ENCODE measurements at places on chromosomes 3 and 15.

DNA sequence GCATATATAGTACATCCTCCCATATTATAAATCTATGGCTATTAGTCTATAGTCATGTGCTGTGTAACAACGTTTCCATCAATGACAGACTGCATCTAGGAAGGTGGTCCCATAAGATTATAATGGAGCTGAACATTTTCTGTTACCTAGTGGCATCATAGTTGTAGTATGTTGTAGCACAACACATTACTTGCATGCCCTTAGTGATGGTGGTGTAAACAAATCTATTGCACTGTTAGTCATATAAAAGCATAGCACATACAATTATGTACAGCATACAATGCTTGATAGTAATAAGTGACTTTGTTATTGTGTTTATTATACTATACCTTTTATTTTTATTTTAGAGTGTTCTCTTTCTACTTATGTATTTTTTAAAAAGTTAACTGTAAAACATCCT, 37.4 kb upstream of the TNFSF10 start:
- no peak for DNase-seq

- no peak for DNase-seq
Observed at GRCh38 chr3:23682646-23683045, 123.1 kb upstream of the UBE2E1 start.

- DNase-seq: peak; percentile 81
Observed at GRCh38 chr15:74053941-74054529, 28.3 kb downstream of the GOLGA6A start.

DNA sequence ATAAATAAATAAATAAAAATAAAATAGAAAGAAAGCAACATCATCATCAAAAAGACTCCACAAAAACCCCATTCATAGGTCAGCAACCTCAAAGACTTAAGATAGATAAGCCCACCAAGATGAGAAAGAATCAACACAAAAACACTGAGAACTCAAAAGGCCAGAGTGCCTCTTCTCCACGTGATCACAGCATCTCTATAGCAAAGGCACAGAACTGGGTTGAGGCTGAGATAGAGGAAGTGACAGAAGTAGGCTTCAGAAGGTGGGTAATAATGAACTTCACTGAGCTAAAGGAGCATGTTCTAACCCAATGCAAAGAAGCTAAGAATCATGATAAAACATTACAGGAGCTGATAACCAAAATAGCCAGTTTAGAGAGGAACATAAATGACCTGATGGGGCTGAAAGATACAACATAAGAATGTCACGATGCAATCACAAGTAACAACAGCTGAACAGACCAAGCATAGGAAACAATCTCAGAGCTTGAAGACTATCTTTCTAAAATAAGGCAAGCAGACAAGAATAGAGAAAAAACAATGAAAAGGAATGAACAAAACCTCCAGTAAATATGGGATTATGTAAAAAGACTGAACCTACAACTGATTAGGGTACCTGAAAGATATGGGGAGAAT, 26.4 kb downstream of the GNB5 start:
- no peak for DNase-seq

- DNase-seq: no peak
Observed at GRCh38 chr15:31358163-31358562, 31.5 kb downstream of the KLF13 start.

- no peak for DNase-seq
Observed at GRCh38 chr15:88674661-88675060, 35.8 kb downstream of the ISG20 start.

GRCh38 chr15:70098153-70098460, 390 bp upstream of the TLE3 start:
- DNase-seq: no peak

- peak; percentile 43 for DNase-seq
Observed at GRCh38 chr3:172106989-172107388, 67.6 kb downstream of the FNDC3B start.

GRCh38 chr15:87753539-87753938, 503.0 kb downstream of the NTRK3 start:
- DNase-seq: no peak

DNA sequence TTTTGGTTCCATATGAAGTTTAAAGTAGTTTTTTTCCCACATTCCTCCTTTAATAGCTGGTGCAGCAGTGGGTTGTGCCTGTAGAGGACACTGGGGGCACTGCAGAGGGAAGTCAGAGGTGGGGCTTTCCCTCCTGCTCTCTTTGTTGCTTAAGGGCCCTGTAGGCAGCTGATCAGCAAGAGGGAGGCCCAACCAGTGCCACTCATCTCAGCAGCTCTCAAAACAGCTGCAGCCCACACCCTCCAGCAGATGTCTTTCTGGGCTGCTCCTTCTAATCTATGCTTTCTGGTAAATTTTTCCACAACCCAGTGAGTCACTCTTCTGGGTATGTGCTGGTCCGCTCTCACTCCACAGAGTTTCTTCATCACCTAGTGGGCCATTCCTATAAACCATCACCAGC, 263.8 kb downstream of the FEZF2 start:
- DNase-seq: no peak

DNA sequence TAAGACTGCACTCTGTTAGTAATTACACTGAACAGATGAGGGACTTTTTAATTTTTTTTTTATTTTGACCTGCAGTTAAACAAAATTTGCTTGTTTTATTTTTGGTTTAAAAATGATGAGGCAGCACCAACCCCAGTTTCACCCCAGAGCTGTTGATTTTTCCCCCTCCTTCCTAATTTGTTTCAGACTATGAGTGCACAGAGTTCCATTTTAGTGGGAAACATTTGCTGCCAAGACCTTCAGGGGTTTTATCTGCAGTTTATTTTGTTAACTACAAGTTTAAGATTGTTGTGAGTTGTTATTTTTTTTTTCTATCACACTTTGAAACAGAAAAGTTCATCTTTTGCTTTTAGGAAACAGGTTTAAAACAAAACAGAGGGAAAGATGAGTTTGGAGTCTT, 455.9 kb upstream of the NR2F2 start:
- no peak for DNase-seq

GRCh38 chr3:120506828-120507774, 56.3 kb upstream of the FSTL1 start:
- peak; percentile 10 for DNase-seq
